Activated naive CD4-positive, alpha-beta T cell treated with Interleukin-2 at 50 U/mL for 16 hours (primary cell): ENCODE measurements at places on chromosomes 2 and 18.

DNA sequence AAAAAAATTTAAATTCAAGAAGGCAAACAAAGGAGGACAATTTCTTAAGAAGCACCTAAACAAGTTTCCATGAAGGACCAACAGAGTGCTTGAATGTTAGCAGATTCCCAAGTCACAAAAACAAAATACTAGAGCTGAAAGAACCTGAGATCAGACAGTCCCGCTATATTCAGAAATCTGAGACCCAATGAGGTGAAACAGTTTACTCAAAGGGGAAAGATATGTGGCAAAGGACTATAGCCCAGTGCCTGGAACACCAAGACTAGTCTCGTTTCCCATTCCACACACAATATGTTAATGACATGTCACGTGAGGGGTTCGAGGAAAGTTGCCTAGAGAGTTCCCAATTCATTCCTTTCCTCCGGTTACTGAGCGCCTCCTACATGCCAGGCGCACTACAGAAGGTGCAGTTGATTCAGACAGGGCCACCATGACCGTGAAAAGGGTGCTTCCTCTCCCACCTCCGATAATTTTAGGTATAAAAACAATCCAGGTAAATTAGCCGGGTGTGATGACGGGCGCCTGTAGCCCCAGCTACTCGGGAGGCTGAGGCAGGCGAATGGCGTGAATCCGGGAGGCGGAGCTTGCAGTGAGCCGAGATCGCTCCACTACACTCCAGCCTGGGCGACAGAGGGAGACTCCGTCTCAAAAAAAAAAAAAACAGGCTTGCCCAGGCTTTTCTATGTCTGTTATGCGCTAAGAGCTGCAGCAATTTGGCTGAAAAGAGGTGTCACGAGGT lies 617 bp downstream of the SRBD1 start:
- peak; percentile 48 for DNase-seq

GRCh38 chr2:22329211-22330154 lies 1055.5 kb upstream of the KLHL29 start:
- DNase-seq = no peak

DNA sequence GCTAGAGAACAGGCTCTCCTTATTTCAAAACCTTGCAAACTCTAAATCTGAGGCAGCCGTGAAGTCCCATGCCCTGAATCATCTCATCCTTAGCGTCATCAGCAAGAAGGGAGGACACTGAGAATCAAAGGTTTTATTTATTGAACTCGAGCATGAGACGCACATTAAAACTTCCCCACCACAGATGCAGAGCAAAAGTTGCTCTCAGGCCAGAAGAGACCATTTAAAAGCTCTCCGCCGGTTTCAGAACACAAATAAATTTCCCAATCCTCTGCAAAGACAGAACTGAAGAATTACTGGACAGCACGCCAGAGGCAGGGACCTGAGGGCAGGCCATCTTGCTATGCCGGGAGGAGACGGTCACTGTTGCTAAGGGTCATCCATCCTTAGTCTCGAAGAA lies 1.3 kb downstream of the AMMECR1L start:
- no peak for DNase-seq

- no peak for DNase-seq
Observed at GRCh38 chr18:33711514-33711913, 133.5 kb downstream of the ASXL3 start.

DNA sequence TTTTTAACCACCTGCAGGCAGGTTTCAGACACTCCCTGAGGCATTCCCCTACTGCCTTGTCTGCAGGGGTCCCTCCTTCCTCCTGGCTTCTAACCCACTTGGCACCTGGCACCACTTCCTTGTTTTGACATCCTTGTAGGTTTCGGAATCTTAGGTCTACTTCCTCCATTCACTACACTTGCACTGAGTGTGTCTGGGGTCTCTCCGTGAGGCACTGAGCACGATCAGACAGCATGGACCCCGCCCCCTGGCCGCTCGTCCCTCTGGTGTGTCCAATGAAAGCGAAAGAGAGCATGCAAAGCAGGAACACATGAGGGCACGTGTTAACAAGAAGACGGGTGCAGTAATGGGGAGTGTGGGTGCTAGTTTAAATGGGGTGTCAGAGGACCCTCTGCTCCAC lies 63.8 kb downstream of the HAUS1 start:
- DNase-seq = no peak

DNA sequence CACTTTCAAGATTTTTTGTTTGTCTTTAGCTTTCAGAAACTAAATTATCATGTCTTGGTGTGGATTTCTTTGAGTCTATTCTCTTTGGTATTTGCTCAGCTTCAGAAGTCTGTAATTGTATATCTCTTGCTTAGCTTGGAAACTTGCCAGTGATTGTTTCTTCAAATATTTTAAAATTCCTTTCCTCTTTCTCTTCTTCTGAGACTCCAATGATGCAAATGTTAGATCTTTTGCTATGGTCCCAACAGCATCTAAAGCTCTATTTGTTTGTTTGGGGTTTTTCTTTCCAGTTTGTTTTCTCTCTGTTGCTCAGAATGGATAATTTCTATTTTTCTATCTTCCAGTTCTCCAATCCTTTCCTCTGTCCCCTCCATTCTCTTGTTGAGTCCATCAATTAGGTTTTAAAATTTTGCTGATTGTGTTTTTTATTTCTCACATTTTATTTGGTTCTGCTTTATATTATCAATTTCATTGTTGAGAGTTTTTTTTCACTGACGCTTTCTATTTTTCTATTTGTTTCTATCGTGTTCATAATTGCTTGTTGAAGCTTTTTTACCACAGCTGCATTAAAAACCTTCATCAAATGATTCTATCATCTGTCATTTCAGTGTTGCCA lies 81.5 kb upstream of the DAPL1 start:
- DNase-seq = no peak

- peak; percentile 48 for DNase-seq
Observed at GRCh38 chr2:10303694-10304378, 1.1 kb downstream of the HPCAL1 start.

DNA sequence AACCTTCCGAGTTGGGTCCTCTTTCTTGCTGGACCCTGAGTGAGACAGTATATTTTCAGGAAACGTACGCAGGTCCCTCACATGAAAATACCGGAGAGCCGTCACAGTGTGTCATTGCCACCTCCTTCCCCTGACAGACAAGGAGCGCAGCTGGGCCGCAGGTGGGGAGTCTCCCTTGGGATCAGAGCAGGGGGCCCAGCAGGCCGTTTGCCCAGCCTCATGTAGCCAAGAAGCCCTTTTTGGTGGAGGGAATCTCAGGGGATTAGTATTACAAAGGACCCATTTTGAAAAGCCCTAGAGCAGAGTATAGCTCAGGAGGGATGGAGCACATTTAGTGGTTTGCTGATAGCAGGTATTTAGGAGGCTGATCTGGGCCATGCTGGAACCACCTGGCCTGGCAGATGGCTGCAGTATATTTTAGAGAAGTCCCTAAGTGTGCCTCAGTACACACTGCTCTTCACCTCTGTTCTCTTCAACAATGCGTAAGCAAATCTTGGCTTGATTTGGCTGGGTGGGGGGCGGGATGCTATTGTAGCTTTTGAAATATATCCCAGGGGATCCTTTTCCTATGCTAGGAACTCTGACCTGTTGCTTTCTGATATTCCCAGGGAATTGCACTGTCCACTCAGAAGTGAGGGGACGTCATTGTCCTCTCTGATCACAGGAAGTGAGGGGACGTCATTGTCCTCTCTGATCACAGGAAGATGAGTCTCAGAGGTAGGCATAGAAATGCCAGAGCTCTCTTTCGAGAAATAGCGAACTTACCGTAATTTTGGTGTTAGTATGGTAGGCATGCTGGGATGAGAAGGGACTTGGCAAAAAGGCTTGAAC lies 171.9 kb downstream of the HRH4 start:
- DNase-seq = no peak

DNA sequence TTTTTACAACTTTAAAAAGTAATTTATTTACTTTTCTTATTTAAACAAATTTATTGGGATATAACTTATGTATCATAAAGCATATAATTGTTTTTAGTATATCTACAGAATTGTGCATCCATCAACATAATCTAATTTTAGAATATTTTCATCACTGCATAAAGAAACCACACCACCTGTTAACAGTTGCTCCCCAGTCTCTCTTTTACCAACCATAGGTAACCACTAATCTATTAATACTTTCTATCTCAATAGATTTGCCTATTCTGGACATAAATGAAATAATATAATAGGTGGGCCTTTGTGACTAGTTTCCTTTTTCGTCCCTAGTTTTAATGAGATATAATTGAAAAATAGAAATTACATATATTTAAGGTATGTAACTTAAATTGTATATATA lies 90.6 kb downstream of the ADAM23 start:
- no peak for DNase-seq

GRCh38 chr2:223884399-223884798 lies 47.0 kb upstream of the AP1S3 start:
- no peak for DNase-seq
